ENCODE measurements at places on chromosomes 3 and 15.

DNA sequence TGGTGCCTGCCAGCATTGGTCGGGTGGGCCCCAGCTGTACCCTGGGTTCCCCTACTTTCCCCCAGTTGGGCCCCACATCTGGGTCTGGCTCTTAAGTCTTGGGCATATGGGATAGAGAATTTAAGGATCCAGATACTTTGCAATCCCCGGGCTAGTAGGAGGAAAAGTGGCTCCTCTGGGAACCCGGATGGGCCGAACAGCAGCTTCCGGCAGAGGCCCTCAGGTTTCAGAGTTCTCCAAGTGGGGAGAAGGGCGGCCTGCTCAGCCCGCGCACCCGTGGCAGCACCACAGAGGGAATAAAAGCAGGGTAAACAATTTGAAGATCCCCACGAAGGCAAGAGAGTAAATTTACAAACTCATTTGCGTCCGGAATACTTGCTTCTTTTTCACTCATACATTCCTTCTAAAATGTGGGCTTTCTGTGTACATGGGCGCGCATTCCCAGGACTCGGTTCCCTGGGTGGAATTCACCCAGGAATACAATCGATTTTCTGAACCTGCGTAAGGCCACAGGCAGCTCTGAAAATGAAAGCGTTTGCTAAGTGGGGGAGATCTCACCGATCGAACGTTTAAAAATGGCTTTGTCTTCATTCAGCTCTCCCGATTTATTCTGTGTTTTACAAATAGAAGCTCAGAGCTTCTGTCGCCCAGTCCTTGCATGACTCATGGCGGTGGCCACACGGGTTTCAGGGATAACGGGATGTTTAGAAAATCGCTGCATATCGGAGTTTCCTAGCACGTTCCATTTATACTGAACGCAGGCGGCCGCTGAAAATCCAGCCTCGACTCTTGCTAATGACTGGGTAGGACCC, 74.0 kb upstream of the POLG start:
- DNase-seq: no peak

GRCh38 chr3:129690406-129690805, 83.9 kb upstream of the PLXND1 start:
- DNase-seq: peak; percentile 96

DNA sequence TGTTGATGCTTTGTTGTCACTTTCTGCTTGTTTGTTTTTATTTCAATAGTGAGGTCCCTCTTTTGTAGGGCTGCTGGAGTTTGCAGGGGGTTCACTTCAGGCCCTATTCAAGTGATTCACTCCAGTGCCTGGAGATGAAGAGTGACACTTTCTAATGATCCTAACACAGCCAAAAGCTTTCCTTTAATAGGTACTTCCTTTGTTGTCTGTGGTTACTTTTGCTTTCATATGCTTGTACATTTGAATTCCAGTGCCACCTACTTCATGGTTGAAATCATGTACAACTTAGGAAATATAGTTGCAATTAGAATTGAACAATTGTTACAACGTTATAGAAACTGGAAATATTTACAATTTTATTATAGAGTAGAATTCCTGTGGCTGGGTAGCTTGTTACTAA, 466.8 kb upstream of the EPHA3 start:
- no peak for DNase-seq

DNA sequence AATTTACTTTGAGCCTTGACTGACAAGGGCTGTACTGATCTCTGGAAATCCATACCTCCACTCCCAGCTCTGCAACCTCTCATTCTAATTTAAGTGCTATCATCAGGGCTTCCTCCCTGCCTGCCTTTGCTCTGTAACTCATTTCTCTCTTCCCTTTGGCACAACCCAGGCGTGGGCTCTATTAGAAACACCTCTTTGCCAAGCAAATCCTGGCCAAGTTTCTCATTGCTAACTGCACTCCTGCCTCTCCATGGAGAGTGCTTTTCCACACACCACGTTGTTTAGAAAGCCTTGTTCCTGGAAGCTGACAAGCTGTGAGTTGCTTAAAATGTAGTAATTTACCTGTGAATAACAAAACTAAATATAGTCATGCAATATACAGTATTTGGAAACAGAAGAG, 20.1 kb upstream of the FSTL1 start:
- DNase-seq: no peak

GRCh38 chr15:94168250-94168649, 63.1 kb upstream of the MCTP2 start:
- no peak for DNase-seq

DNA sequence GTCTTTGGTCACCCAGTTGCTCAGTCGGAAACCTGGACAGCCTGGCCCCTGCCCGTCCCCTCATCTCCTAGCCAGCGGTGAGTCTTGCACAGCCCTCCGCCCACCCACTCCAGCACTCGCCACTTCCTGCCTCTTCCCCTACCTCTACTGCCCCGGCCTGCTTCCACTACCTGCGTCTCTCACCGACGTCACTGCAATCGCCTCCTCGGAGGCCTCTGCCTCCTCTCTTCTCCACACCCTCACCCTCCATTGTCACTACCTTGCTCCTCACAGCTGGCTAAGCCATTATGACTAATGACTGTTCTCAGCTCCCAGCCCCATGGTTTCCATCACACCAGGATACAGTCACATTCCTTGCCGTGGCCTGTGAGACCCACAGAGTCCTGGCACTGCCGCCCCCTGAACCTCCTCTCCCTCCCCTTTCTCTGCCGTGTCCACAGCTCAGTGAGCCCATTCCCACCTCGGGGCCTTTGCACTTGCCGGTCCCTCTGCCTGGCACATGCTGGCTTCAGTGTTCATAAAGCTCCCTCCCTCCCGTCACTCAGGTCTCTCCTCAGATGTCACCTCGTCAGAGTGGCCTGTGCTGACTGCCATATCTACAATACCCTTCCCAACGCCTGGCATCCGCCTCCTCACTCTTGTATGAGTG, 104.8 kb downstream of the FBLN2 start:
- no peak for DNase-seq

Data from DMS 273 treated with DMSO at 0.1 percent for 48 hours (cell line).